IPS-NIHi11 (cell line): ENCODE measurements at places on chromosomes 11 and 22.

- DNase-seq = no peak
These were observed 37.4 kb upstream of the TP53I11 start for GRCh38 chr11:44988111-44988510.

DNA sequence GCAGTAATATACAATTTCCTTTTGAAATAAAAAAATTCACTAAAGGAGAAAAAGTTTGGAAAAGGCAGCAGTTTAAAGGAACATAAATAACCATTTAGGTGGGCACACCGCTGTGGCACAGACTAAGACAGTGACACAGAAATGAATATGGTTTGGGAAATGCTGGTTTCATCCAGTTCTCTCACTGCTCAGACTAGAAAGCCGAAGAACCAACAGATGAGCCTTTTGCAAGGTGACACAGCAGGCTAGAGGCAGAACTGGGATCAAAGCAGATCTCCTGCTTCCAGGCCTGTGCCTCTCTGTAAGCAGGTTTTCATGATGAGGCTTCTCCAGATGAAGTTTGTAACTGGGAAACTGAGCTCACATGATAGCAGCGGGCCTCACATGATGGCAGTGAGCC is 380.0 kb upstream of the NARS2 start:
- no peak for DNase-seq

DNA sequence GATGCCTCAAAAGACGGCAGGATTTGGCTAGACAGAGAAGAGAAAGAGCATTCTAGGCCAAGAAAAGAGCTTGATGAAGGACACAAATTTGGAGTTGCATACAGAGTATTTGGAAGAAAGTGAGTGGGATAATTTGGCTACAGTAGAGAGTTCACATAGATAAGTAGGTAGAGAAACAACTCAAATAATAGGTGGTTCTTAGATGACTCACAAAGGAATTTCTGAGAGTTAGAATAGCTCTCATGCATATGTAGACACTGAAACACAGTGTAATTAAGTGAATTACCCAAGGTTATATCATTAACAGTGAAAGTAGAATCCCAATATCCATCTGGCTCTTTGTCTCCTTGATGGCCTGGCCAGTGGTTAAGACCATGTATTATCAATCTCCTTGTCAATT is 228.6 kb upstream of the DDI1 start:
- no peak for DNase-seq

DNA sequence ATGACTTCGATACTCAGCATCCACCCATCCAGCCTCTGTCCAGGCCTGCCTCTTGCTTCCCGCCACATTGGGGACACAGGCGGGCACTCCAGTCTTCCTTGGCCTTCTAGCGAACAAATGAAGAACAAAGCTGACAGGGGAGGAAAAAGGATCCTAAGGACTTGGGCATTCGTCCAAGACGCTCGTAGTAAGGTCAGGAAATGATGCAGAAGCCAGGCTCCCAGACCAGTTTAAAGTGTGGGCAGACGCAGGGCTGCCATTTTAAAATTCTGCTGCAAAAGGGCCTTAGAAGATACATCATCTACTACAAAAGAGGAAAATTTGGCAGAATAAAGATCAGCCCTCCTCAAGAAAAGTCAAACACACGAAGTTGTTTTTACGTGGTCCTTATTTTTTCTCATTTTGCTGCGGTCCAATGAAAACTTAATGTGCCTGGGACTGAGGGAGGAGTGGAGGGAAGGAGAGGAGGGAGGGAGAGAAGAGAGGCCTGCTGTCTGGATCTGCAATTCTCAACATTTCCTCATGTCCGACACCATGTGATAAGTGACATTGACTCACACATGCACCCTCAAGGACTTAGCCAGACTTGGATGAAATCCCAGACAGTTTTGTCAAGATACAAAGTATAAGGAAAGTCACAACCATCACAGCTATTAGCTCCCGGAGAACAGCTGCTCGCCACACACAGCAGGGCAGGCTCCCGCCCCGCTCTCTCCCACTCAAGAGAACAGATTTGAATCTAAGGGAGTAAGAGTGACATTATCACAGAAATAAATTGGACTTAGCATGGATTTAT is 5.7 kb downstream of the DNAL4 start:
- DNase-seq = no peak

DNA sequence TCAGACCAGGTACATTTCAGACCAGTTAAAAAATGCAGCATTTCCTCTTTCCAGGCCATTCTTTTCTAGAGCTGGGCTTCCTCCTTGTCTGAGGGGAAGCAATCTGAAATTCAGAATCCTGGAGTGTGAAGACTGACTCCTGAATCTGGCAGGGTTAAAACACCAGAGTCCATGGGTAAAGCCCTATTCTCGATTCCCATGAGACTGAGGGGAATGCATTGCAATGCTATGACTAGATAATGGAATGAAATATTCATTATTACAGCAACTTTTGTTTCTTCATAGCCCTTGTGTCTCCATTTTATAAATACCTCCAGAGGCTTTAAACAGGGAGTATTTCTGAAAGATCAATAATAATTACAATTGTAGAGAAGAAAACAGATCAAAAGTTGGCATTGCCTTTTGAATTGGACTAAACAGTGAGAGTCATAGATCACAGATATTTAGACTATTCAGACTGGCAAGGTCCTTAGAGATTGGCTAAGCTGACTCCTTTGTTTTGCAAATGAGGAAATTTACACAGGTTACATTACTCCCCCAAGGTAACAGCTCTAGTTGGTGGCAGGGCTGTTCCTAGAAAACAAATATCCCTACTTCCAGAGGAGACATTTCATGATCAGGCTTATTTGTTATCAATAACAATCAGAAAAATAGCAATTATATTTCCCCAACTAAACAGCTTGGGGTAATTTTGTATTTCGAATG is 632.6 kb upstream of the KIRREL3 start:
- peak; percentile 33 for DNase-seq

GRCh38 chr11:128463371-128463829 is 124.0 kb downstream of the ETS1 start:
- DNase-seq = no peak

DNA sequence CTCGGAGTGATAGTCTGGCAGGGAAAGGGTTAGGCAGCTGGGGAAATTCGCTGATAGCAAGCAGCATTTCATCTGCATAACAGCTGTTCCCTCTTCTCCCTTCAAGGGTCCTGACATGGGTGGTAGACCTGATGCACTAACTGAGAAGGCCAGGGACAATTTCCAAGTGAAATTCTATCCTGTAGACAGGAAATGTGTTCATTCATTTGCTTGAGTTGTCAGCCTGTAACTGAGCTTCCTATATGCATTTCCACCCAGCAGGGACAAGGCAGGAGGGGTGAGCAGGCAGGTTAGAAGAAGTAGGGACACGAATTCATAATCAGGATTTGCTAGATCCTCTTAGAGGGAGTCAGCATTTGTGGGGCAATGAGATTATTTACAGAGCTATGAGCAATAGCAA is 154.3 kb upstream of the NCAM1 start:
- no peak for DNase-seq

- DNase-seq = no peak
These were observed 7.0 kb downstream of the OR9G1 start for GRCh38 chr11:56705784-56706396.

DNA sequence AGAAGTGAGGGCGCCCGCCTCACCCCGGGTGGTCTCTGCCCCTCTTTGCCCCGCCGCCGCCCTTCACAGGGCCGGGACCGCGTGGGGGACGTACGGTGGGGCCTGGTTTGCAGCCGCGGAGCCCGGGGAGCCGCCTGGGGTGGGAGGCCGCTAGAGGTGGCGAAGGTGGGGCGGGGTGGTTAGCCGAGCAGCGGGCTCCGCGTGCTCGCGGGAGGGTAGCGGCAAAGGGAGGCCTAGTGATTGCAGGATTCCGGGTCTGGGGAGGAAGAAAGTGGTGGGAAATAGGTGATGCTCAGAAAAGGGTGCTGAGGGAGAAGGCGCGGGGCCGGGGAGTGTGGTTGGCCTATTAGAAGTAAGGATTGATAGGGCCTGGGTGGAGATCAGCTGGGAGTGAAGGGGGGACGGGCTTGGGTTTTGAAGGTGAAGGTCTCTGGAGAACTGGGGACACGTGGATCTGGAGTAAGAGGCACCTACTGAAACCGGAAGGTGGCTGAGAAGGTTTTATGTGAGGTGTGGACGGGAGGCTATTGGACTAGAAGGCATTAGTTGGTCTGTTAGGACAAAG is 571 bp downstream of the FAR1 start:
- DNase-seq = no peak

DNA sequence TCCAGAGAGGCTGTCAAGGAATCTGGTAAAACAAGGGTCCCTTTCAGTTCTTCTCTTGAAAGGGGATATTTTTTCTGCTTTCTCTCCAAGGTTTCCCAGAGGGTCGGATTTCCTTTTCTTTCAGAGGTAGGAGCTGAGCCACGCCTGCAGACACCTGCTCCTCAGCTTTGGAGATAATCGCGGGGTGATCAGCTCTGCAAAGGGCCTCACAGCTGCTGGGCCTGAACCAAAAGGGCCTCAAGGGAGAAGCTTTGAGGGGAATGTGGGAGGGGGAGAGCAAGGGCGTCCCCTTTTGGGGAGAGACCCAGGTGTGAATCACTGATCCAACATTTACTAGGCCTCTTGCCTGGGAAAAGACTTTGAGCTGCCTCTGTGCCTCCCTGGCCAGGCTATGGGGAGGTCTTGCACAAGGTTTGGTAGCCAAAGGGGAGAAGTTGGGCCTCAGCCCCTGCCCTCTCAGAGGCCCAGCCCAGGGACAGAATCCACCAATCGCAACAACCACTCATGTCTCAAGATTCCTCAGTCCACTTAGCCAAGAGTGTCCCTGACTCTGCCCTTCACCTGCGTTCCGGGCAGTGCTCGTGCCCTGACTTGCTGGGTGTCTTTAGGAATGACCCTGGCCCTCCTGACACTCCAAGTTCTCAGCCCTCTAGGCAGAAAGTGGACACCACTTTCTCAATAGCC is 14.0 kb upstream of the TP53I11 start:
- DNase-seq = no peak

DNA sequence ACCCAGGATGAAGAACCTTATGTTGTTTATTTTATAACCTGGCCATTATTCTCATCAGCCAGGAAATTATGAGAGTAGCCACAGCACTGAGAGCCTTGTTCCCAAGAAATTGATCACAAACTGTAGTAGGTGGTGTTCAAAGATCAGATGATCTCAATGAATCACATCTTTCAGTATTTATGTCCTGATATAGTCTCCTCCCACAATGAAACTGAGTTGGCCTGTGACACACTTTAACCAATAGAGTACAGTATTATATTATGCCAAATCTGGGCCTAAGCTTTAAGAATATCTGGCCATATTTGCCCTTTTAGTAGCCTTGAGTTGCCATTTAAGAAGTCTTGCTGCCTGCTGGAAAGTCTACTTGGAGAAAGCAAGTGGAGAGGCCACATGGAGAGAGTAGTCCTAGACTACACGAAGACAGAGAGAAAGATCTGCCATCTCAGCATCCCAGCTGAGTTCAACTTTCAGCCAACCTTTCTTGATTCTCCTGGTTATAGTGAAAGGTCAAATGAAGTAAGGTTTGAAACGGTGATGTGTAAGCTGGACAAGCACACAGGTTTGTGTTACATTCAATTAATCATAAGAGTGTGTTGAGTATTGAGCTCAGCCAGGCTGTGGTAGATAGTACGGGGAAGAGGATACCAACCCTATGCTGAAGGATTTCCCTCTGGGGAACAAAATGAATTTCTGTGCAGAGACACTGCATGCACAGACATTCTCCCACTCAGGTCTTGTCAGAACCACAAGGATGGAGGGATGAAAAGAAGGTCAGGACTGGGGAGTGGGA is 561.8 kb downstream of the SOX6 start:
- no peak for DNase-seq

DNA sequence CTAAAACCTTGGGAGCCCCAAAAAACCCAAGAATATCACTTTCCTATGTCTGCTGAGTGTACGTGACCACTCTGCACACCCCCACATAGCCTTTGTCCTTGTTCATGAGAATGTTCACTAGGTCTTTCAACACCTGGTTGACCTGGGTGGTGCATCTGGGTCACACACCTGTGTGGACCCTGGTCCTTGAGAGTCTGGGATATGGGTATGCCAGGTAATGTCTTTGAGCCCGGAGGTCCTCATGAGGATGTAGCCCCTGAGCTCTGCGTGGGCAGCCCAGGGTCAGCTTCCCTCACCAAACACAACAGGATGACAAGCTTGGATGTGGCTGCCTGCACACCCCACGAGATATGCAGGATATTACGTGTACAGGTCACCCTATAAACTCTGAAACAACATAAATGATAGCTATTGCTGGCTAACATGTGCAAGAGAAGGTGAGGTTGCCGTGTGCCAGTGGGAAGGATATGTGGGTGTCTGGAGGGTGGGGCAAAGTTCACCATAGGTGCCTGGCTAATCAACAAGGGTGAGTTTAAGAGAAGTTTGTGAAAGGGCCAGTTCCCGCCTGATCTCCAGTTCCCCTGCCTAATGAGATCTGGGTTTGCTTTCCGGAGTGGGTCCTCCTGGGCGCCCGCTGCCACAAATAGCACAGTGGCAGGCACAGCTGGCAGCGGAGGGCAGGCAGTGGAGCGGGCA is 1.4 kb upstream of the PPARA start:
- no peak for DNase-seq

- no peak for DNase-seq
These were observed 1221.7 kb downstream of the BRD1 start for GRCh38 chr22:48605856-48606481.

DNA sequence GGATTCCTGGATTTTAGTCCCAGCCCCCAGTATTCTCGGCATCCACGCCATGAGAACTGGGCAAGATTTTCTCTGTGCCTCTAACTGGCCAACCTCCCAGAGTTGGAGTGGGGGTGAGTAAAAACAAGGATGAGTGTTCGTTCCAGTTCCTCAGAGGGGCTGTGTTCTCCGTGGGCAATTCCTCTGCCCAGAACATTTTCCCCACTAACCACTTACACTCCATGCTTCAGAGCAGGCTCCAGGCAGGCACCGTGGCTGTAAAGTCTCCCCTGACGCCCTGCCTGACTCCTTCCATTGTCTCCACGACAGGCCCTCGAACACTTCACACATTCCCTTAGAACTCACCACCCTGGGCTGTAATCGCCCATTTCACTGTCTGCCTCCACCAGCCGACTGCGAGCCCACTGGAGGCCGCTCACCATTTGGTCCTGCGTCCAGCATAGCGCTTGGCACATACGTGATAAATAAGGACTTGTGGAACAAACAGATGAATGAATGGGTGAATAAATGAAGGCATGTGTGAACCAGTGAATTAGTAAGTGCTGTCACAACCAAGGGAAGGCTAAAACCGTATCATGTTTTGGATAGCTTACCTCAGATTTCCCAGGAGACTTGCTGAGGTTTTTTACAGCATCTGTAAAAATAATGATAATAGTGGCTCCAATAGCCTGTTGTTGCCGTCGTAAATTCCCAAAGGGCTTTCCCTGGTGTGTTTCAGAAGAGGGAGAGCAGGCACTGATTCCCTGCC is 6.1 kb downstream of the APLNR start:
- DNase-seq = peak; percentile 28

- DNase-seq = peak; percentile 69
These were observed 60.0 kb downstream of the RTL6 start for GRCh38 chr22:44438056-44438455.

GRCh38 chr11:85826116-85826855 is 15.3 kb upstream of the SYTL2 start:
- peak; percentile 46 for DNase-seq

DNA sequence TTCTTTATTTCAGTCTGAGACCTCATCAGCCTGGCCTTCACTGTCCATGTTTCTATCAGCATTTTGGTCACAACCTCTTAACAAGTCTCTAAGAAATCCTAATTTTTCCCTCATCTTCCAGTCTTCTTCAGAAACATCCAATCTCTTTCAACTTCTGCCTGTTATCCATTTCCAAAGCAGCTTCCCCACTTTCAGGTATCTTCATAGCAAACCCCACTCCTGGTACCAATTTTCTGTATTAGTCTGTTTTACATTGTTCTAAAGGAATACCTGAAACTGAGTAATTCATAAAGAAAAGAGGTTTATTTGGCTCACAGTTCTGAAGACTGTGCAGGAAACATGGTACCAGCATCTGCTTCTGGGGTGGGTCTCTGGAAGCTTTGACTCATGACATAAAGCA is 8.1 kb upstream of the OR6X1 start:
- no peak for DNase-seq
